ENCODE measurements at places on chromosomes 12 and 14.

DNA sequence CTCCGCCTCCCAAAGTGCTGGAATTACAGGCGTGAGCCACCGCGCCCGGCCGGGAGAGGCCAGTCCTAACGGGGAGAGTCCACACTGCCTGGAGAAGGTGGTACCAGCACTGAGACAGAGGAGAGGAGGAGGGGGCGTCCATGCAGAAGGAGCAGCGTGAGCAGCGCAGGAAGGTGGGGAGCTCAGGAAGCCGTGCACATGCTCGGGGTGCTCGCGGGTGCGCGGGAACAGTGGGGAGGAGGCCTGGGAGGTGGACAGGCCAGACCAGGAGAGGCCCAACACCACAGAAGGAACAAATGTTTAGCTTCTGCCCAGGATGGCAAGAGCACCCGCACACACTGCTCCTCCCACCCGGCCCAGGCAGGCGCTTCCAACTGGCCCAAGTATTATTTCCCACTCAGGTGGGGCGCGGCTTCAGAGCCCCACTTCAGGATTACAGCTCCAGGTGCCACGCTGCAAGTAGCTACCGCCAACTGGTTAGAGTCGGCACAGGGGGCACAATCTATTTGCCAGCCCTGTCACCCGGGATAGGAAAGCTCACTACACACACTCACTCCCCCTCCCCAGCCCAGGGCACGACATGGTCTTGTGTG, 80.8 kb upstream of the BCL11B start:
- no peak for DNase-seq

GRCh38 chr12:96850676-96851075, 56.4 kb upstream of the NEDD1 start:
- DNase-seq = no peak

DNA sequence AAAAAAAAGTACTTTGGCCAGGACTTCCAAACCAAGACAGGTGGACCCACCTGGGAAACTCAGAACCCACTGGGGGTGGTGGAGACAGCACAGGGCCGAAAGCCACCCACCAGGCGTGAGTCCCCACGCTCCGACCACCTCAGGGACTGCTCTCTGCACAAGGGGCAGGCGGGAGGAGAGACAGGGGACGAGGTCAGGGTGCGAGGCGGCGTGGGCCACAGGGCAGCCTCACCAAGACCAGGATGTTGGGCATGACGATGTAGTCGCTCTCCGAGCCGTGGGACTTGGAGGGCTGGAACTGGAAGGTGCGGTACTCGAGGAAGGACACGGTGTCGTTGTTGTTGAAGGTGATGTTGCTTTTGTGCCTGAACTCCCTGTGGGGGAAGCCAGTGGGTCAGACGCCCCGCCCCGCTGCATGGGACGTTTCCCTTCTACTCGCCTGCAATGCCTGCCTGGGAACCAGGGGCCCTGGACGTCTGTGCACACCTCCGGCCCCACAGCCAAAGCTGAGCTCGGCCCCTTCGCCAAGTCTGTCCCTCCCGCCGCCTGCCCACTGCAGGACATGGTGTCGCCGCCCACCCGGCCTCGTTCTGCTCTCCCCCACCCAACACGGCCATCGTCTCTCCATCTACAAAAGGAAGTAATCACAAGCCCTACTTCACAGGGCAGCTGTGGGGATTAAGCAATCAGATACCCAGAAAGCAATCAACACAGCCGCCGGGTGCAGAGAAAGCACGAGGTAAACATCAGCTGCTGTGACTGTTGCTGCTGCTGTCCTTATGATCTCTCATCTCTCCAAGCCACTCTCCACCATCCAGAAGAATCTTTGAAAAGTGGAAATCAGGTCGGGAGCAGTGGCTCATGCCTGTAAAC, 48.7 kb downstream of the SCARB1 start:
- DNase-seq = no peak

- DNase-seq = no peak
These were observed 67.2 kb upstream of the DIO2 start for GRCh38 chr14:80278293-80279023.

GRCh38 chr12:50785406-50786001, 21.6 kb downstream of the ATF1 start:
- peak; percentile 23 for DNase-seq

- DNase-seq = no peak
These were observed 12.3 kb upstream of the GPRC5D start for GRCh38 chr12:12964255-12964654.

- DNase-seq = no peak
These were observed 70.6 kb downstream of the TMEM132C start for GRCh38 chr12:128337431-128338170.

GRCh38 chr12:117044790-117045159, 54.4 kb downstream of the TESC start:
- DNase-seq = no peak

- DNase-seq = no peak
These were observed 771 bp upstream of the KCNJ8 start for GRCh38 chr12:21775133-21775820.

DNA sequence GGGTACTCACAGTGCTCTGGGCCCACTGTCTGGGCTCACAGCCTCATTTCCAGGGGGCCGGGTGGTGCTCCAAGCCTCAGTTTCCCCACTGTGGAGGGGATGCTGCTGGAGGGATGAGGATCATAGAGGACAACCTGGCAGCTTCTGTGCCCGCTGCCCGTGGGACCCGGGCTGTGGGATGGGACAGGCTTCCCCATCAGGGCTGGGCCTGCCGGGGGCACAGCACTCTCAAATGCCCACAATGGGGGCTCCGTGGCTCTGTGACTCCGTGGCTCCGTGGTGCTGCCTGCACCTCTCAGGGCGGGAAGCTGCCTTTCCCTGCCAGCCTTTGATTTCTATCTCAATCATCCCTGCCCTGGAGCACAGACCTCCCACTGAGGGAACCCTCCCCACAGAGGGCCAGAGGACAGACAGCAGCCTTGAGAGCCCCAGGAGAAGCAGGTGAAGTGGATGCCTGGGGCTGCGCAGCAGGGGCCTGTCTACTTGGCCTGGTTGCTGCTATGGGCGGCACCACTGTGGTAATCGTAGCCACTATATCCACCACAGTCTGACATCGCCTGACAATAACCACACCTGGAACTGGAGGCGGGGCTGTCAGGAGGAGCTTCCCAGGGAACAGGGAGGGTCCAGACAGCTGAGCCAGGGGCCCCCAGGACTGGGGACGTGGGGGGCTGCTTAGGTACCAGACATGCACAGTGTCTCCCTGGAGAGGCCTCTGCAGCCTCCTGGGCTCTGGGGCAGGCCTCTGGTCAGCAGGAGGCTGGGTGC, 375.9 kb downstream of the TMEM121 start:
- DNase-seq = no peak

DNA sequence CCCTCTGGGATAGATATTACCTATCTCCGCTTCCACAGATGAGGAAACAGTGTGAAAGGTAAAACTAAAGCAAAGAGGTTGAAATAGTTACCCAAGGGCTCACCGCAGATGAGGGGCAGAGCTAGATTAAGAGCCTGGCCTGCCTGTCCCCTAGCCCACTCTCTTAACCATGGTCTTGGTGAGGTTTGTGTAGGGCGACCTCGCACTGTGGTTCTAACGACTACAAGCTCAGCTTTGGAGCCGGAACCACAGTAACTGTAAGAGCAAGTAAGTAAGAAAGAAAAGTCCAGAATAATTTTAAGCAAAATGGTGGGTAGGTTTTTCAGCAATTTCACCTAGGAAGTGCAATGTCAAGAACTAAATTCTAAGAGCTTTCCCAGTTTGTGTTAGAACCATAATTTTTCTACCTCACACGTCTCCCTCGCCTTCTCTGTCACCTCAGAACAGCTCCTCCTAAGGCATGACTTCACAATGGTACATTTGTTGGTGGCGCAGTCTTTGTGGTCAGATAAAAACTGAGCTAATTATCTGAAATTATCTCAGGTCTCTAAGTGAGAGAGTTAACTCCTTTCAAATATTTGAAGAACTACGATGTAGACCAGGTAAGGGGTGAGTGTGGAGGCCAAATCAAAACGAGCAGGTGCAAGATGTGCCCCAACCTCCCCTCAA, 64.8 kb downstream of the DAD1 start:
- DNase-seq = no peak

DNA sequence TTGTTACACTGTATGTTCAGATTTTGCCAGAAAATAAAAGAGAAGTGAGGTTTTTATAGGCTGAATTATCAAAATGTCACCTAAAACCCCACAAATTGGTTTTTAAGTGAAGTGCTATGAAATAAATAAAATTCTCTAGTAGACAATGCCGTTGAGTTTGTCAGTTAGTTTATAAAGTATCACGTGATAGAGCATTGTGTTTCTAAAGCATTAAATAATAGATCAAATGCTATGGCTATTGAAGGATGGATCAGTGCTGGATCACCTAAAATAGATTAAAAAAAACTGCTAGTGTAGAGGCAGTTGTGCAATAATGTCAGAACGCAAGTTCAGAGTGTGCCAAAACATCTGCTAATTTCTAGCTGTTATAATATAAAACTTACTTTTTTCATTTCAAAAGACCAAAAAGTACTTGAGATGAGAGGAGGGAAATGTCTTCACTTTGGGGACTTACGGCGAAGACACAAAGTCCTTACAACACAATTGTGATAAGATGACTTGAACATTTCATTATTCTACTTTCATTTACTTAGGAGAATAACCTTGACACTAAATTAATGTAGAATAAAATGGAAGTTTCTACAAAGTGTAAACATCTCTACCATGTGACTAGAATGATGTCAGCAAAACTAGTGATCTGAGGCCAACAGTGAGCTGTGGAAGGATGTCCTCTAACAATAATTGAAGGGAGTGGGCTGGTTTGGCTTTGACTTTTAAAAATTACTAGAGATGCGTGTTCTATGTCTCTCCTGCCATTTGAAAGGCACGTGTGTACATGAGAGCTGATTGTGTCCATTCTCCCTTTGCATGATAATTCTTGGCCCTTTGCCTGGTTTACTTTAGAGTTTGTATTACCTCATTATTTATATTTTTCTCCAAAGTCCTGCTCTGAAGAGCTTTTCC, 154.4 kb upstream of the PDE3A start:
- DNase-seq = peak; percentile 27

GRCh38 chr14:81295958-81296923, 75.5 kb upstream of the GTF2A1 start:
- no peak for DNase-seq

DNA sequence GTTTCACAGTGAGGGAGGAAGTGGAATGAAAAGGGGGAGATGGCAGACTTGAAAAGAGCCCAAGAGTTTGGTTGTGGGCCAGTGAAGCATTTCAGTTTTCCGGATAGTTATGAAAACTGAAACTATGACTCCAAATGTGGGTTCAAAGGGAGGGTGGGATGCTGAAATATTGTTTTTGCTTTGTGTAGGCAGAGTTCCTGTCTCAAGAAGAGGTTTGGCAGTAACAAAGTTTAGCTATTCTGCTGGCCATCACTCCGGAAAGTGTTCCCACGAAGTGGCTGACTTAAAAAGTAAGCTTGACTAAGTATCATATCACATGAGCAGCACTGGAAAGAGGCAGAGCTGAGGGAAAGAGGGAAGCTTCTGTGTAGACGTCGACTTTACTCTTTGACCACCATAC, 85.2 kb downstream of the CAND1 start:
- DNase-seq = no peak

GRCh38 chr14:68949601-68949965, 29.5 kb downstream of the ACTN1 start:
- no peak for DNase-seq

- no peak for DNase-seq
These were observed 267.7 kb downstream of the SLC6A15 start for GRCh38 chr12:84644908-84645307.

DNA sequence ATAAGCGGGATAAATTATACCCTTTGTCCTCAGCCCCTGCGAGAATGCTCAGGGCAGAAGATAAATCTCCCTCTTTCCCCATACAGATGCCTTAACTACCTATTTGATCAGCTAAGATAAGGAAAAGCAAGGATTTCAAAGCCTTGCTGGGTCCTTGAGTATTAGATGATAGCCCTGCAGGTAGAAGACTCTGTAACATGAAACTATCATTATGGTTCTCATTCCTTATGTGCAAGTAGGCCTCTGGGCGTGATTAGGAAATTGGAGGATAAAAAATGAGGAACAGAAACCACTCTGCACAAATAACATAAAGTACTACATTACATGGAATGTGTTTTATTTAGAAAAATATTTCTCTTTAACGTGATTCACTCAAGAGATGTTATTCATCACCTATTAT, 14.5 kb upstream of the WDR89 start:
- no peak for DNase-seq

- DNase-seq = peak; percentile 23
These were observed 26.5 kb downstream of the BMP4 start for GRCh38 chr14:53929871-53930715.

- no peak for DNase-seq
These were observed 215.0 kb downstream of the BMP4 start for GRCh38 chr14:53741479-53742232.

- DNase-seq = no peak
These were observed 87.3 kb downstream of the C2CD5 start for GRCh38 chr12:22457085-22457484.

GRCh38 chr12:14367040-14367661, 1.7 kb downstream of the ATF7IP start:
- peak; percentile 45 for DNase-seq

DNA sequence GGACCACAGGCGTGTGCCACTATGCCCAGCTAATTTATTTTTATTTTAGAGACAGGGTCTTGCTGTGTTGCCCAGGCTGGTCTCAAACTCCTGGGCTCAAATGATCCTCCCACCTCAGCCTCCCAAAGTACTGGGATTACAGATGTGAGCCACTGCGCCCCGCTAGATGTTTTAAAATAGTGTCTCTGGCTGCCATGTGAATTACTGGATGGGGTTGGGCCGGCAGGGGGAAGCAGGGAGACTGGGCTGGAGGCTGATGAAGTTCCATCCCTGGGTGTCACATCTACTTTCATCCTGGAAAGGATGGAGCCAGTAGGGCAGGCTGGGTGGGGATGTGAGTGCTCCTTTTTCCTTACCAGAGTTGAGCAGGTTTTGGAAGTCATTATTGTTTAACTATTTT, 46.1 kb downstream of the DNAH10 start:
- no peak for DNase-seq

DNA sequence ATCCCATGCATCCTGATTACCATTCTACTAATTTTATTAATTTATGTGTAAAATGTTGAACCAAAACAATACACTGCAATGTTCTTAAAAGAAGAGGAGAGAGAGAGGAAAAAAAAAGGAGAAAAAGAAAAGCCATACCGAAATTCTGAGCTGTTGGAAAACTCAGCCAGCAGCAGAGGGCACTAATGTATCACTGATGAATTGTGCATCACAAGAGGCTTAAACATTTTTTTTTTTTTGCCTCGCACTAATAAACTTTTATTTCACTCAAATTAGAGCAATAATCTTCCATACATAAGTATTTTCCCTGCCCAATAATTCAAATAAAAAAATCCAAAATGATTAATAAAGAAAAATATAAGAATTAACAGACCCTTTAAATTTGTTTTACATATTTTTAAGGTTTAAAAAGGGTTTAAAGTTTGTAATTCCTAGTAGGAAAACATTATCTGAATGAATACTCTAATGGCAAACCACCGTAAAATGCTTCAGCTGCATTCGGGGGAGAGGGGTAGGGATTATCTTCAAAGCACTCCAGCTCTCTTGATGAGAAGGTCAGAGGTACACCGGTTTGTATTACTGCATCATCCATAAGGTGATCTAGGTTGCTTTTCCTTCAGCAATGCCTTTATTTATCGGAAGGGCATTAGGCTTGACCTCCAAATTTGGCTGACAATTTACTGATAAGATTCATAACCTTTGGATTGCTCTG, 41.9 kb downstream of the ATP23 start:
- peak; percentile 61 for DNase-seq

- DNase-seq = no peak
These were observed 8.8 kb downstream of the STK38L start for GRCh38 chr12:27252934-27253333.
